ENCODE measurements at places on chromosomes 7 and 10.
A peak's percentile ranks its signal among the peaks of the same experiment; 100 is the strongest.

- peak overlapping the region; percentile 13 for H3K27ac ChIP-seq
- H3K36me3 ChIP-seq = no peaks in the 10 kb centered on the region
- peaks cover 12% of the 10 kb centered on the region for H3K4me1 ChIP-seq
- no peak for DNase-seq
Measured at GRCh38 chr7:139230023-139230422, 1.0 kb upstream of the UBN2 start.

DNA sequence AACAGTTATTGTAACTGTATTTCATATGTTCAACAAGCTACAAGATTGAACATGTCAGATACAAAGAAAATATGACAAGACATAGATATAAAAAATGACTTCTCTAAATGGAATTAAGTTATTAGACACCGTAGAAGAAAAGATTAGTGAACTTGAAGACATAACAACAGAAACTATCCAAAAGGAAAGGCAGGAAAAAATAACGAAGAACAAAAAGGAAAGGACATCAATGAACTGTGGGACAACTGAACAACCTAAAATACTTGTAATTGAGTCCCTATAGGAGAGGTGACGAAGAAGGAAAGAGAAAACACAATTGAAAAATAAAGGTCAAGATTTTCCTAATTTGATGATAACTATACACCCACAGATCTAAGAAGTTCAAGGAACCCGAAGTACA lies 32.3 kb downstream of the UPF2 start:
- no peak overlapping the region for H3K4me3 ChIP-seq
- H3K36me3 ChIP-seq = peaks cover 26% of the 10 kb centered on the region
- H3K27ac ChIP-seq = no peak overlapping the region
- H3K4me1 ChIP-seq = peaks cover 7% of the 10 kb centered on the region
- no peak for DNase-seq

DNA sequence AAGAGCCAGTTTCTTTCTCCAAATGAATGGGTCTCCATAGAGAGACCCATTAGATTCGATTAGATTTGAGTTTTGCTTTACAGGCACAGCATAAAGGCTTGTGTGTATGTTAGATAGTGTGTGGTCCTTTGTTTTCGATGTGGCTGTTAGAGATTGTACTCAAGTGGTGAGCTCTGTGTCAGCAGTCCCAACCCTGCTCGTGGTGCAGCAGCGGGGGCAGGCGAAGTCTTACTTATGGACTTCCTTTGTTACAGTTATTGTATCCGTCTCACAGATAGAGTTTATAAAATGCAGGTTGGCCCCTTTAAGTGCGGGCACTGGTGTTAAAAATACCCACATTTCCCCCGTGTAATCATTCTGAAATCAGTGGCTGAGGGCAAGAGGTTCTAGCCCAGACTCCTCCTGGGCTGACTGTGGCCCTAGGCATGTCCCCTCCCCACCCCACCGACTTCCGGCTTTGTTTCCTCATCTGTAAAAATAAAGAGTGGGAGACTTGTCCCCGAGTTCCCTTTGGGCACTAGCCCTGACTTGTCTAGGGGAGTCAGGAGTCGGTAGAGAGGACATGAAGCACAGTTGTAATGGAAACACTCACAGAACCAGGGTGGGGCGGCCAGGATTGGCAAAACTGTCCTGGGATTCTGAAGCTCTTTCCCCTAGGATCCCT lies 28.6 kb downstream of the MTURN start:
- peak overlapping the region; percentile 5 for H3K27ac ChIP-seq
- H3K36me3 ChIP-seq = no peaks in the 10 kb centered on the region
- H3K4me1 ChIP-seq = peaks cover 37% of the 10 kb centered on the region
- peak overlapping the region; percentile 19 for H3K4me3 ChIP-seq
- no peaks in the 10 kb centered on the region for H3K27me3 ChIP-seq
- no peak for DNase-seq

DNA sequence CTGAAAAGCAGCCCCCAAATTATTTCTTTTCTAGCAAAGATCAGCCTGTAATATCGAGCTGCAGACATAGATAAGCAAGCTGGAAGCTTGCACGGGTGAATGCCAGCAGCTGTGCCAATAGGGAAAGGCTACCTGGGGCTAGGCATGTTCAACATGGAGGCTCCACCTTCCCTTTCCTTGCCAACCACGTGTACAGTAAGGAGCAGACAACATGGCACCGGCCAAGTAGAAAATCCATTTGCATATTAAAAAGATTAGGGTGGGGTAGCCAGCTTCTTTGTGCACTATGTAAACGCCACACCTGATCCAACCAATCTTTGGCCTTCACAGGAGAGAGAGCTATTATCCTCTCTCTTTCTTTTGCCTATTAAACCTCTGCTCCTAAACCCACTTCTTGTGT lies 56.7 kb upstream of the SEPHS1 start:
- no peak for DNase-seq
- peaks cover 8% of the 10 kb centered on the region for H3K27me3 ChIP-seq
- no peaks in the 10 kb centered on the region for H3K4me1 ChIP-seq
- H3K27ac ChIP-seq = no peak overlapping the region
- no peaks in the 10 kb centered on the region for H3K36me3 ChIP-seq

GRCh38 chr7:134562136-134562535 lies 13.2 kb downstream of the AKR1B15 start:
- H3K36me3 ChIP-seq = peaks cover 4% of the 10 kb centered on the region
- DNase-seq = no peak
- no peak overlapping the region for H3K27ac ChIP-seq
- peaks cover 4% of the 10 kb centered on the region for H3K4me1 ChIP-seq

DNA sequence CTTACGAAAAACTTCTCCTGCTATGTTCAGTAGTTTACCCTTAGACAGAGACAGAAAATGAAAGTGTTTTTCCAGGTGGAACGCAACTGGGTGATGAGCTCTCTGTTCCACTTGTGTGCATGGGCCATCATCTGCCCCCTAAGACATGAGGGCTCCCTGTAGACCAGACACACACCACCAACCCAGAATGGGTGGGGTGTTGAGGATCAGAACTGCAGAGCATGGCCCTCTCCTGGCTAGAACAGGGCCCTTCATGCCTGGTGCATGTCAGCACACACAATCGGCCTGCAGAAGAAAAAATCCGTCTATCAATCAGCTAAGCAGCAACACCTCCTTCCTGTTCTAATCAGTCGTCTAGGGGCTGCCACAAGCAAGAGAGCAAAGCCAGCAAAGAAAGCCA lies 186.2 kb upstream of the INHBA start:
- no peaks in the 10 kb centered on the region for H3K36me3 ChIP-seq
- no peak for DNase-seq
- H3K27ac ChIP-seq = peak overlapping the region; percentile 64

DNA sequence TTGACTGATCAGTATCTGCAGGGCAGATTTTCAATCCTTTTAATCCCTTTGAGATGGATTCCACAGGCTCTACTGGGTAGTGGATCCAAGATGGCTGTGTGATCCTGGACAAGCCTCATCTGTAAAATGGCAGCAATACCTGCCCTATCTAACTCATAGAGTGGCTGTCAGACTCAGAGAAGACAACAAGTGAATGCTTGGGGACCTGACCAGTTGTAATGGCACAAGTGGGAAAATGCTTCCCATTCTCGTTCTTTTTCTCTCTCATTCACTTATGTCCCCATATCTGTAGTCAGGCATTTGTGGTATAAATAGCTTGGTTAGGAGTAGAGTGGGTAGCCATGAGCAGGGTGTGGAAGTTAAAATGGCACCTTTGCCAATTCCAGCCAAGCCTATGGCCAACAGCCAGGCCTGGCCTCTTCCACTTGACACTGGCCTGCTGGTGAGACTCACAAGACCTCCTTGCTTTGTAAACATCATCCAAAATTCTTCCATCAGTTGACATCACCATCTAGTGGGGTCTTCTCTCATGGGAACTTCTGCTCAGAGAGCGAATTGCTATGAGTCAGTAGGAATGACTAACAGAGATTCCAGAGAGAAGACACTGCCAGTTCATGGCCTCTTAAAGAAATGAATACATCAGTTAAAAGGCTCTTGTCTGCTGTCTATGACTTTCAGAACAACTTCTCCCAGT lies 150.1 kb downstream of the PLPP4 start:
- no peaks in the 10 kb centered on the region for H3K27me3 ChIP-seq
- no peak for DNase-seq
- H3K27ac ChIP-seq = no peak overlapping the region
- no peaks in the 10 kb centered on the region for H3K36me3 ChIP-seq

GRCh38 chr10:35388197-35388596 lies 51.9 kb downstream of the CCNY start:
- H3K4me1 ChIP-seq = peaks cover 33% of the 10 kb centered on the region
- no peak for DNase-seq
- no peak overlapping the region for H3K4me3 ChIP-seq

GRCh38 chr10:42979181-42979580 lies 97.7 kb upstream of the RET start:
- no peaks in the 10 kb centered on the region for H3K4me1 ChIP-seq
- no peak overlapping the region for H3K4me3 ChIP-seq
- no peak for DNase-seq
- no peaks in the 10 kb centered on the region for H3K36me3 ChIP-seq

- no peak overlapping the region for H3K27ac ChIP-seq
- H3K36me3 ChIP-seq = peaks cover 9% of the 10 kb centered on the region
- H3K27me3 ChIP-seq = no peaks in the 10 kb centered on the region
- H3K4me3 ChIP-seq = no peak overlapping the region
- peaks cover 15% of the 10 kb centered on the region for H3K4me1 ChIP-seq
- no peak for DNase-seq
Measured at GRCh38 chr7:2859952-2860351, 15.8 kb upstream of the GNA12 start.

GRCh38 chr7:48004638-48005037 lies 24.3 kb downstream of the SUN3 start:
- H3K27ac ChIP-seq = no peak overlapping the region
- peaks cover 19% of the 10 kb centered on the region for H3K27me3 ChIP-seq
- H3K36me3 ChIP-seq = no peaks in the 10 kb centered on the region
- DNase-seq = no peak
- H3K4me3 ChIP-seq = no peak overlapping the region
- H3K4me1 ChIP-seq = no peaks in the 10 kb centered on the region

GRCh38 chr7:122942765-122943164 lies 52.7 kb downstream of the TAS2R16 start:
- no peaks in the 10 kb centered on the region for H3K27me3 ChIP-seq
- H3K4me3 ChIP-seq = no peak overlapping the region
- no peak for DNase-seq
- H3K27ac ChIP-seq = no peak overlapping the region

DNA sequence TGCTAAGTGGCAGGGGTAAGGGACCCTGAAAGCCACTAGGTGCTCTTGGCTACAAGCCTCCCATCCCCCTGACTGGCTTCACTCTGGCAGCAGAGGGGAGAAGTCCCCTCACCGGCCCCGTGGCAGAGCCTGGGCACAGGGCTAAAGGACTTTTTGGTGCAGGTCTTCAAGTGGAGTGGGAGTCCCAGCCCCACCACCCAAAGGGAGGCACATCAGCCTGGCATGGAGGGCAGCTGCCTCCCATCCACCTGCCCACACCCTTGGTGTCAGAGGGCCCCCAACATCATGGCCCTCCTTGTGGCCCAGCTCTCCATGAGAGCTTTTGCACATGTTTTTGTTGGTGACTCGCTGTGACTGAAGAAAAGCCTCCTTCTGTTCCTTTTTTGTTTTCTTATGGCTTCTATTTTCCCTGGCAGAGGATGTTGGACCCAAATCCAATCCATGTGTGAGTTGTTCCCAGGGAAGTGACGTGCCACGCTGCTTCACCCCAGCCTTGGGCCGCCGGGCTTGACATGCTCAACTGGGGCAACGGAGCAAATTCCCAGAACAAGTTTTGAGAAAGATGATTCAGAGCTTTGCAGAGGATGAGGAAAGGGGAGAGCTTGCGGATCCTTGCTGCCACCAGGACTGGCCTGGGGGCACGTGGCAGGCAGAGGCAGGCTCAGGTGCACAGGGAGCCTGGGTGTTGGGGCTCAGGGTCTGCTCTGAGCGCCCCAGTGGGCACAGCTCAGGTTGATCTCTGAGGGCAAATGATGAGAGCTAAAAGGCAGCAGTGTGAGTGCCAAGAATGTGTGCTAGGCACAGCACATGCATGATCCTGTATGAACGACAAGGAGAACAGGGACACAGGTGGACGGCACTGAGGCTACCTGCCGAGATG lies 1.9 kb upstream of the AEBP1 start:
- no peak overlapping the region for H3K4me3 ChIP-seq
- DNase-seq = no peak

- H3K4me1 ChIP-seq = no peaks in the 10 kb centered on the region
- H3K4me3 ChIP-seq = no peak overlapping the region
- no peaks in the 10 kb centered on the region for H3K27me3 ChIP-seq
Measured at GRCh38 chr7:144587701-144588100, 184.2 kb upstream of the NOBOX start.

GRCh38 chr10:20091698-20092097 lies 275.5 kb downstream of the PLXDC2 start:
- H3K4me3 ChIP-seq = no peak overlapping the region
- no peak for DNase-seq
- no peaks in the 10 kb centered on the region for H3K36me3 ChIP-seq
- H3K27me3 ChIP-seq = no peaks in the 10 kb centered on the region
- no peaks in the 10 kb centered on the region for H3K4me1 ChIP-seq

DNA sequence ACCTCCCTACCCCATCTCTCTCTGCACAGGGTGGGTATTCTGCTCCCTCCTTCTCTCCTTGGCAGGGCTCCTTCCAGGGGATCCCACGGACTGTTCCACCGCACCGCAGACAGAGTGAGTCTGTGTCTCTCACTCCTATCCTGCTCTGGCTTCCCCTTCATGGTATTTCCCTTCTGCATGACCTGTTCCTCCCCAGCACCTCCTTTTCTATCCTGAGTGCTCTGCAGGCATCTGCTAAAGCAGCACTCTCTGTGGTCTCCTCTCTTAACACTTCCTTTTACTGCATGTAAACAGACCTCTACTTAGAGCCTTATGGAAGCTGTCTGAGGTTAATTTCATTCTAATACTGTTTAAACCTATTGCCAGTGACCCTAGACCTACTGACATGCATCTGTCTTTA lies 171.5 kb downstream of the CCSER2 start:
- H3K4me3 ChIP-seq = no peak overlapping the region
- DNase-seq = no peak
- H3K27me3 ChIP-seq = no peaks in the 10 kb centered on the region
- no peak overlapping the region for H3K27ac ChIP-seq
- H3K4me1 ChIP-seq = no peaks in the 10 kb centered on the region
- peaks cover 20% of the 10 kb centered on the region for H3K36me3 ChIP-seq

DNA sequence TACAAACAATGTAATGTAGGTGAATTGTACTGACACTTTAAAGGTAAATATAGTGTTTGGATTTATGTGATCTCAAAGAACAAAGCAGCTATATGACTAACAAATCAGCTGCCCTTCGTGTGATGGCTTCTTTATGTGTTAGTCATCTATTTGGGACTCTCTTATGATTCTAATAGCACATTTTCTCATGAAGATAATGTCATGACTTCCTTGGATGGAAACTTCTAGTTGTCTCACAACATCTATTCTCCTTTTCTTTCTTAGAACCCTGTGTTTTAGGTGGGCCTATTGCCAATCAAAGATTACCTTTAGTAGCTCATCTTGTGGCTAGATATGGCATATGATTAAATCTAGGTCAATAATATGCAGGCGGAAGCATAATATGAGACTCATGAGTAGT lies 45.0 kb downstream of the TMEM106B start:
- no peak overlapping the region for H3K4me3 ChIP-seq
- peaks cover 8% of the 10 kb centered on the region for H3K36me3 ChIP-seq
- H3K27me3 ChIP-seq = no peaks in the 10 kb centered on the region
- no peak overlapping the region for H3K27ac ChIP-seq

- peaks cover 4% of the 10 kb centered on the region for H3K36me3 ChIP-seq
- no peak overlapping the region for H3K27ac ChIP-seq
- no peak for DNase-seq
- no peaks in the 10 kb centered on the region for H3K27me3 ChIP-seq
- H3K4me3 ChIP-seq = no peak overlapping the region
Measured at GRCh38 chr10:112838784-112839481, 111.1 kb upstream of the TCF7L2 start.

GRCh38 chr7:127865466-127865865 lies 165.8 kb downstream of the LRRC4 start:
- peaks cover 12% of the 10 kb centered on the region for H3K4me1 ChIP-seq
- no peak overlapping the region for H3K27ac ChIP-seq
- H3K27me3 ChIP-seq = no peaks in the 10 kb centered on the region
- DNase-seq = no peak
- no peak overlapping the region for H3K4me3 ChIP-seq

All from memory B cell (primary cell).